ENCODE measurements at places on chromosomes 5 and 9.

- no peak for DNase-seq
Measured at GRCh38 chr5:146703899-146704298, 174.7 kb downstream of the PPP2R2B start.

DNA sequence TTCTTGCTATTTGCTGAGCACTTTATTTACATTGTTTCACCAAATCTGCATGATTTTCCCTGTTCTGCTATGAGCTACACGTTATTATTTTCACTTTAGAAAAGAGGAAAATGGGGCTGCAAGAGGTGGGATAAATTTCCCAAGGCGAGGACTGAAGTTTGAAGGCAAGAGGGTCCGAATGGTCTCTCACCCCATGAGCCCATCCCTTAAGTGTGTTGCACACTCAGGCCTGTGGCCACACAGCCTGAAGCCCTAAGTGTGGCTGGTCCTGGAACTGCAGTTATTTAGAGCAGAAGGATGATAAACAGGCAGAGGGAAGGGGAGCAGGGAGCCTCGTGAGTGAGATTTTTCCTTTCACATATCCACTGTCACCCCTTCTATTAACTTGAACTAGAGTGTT is 7.8 kb downstream of the PDE8B start:
- DNase-seq: peak; percentile 50

- DNase-seq: peak; percentile 82
Measured at GRCh38 chr5:140925806-140926442, at the start of gene PCDHAC1. Gene PCDHAC1 (plus strand): TSS chr5:140926299. CDS start chr5:140926893, 594 bp downstream.

GRCh38 chr9:135885100-135885853 is 22.1 kb downstream of the CAMSAP1 start:
- DNase-seq: peak; percentile 60

- DNase-seq: no peak
Measured at GRCh38 chr5:144125163-144125726, 45.2 kb downstream of the YIPF5 start.

DNA sequence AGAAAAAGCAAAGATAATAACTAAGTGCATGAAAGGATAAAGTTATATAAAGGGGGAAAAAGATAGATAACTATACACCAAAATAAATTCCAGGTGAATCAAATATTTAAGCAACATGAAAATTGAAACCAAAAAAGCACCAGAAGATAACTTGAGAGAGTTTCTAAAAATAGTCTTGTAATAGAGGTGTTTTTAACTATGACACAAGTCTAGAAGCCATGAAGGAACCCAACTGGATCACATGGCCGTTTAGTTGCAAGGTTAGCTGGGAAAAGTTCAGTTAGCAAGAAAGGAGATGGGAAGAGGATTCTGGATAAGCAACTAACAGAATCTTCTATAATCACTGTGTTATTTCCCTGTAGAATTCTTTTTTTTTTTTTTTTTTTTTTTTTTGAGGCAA is 9.2 kb upstream of the RASA1 start:
- DNase-seq: no peak

- DNase-seq: no peak
Measured at GRCh38 chr9:80842389-80842788, 847.0 kb downstream of the TLE1 start.

DNA sequence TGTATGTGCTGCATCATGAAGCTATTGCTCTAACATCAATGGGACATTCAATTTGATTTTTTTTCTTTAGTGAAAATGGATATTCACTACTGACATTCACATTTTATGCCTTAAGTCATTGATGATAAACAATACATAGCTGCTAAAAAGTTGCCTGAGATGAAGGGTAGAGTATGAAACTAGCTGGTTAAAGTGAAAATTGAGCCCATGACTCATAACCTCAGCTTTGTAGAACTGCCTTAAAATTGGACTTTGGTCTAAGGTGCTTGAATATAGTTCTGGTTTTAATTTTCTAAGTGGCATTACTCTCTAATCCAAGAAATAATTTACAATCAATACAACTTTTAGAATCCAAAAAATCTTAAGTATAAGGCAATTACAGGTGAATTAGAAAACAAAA is 740.4 kb upstream of the RIOK2 start:
- no peak for DNase-seq

GRCh38 chr5:57327561-57328367 is 153.9 kb downstream of the GPBP1 start:
- no peak for DNase-seq

- no peak for DNase-seq
Measured at GRCh38 chr5:17169507-17169906, 47.9 kb upstream of the BASP1 start.

DNA sequence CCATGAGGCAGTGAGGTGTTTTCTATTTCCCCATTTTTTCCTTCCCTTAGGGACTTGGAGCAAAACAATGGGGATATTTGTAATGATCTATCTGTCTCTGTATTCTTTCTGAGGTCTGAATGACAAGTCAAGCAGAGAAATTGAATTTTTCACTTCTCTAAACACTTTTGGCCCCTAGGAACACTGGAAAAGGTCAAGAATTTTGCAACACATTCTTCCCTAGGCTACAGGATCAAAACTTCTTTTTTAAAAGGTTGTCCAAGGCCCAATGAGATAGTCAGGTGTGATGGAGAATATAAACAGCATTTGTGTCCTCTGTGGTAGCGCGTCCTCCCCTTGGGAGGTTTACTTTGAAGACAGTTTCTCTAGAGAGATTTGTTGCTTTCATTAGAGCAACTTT is 620.5 kb downstream of the TLR4 start:
- no peak for DNase-seq

DNA sequence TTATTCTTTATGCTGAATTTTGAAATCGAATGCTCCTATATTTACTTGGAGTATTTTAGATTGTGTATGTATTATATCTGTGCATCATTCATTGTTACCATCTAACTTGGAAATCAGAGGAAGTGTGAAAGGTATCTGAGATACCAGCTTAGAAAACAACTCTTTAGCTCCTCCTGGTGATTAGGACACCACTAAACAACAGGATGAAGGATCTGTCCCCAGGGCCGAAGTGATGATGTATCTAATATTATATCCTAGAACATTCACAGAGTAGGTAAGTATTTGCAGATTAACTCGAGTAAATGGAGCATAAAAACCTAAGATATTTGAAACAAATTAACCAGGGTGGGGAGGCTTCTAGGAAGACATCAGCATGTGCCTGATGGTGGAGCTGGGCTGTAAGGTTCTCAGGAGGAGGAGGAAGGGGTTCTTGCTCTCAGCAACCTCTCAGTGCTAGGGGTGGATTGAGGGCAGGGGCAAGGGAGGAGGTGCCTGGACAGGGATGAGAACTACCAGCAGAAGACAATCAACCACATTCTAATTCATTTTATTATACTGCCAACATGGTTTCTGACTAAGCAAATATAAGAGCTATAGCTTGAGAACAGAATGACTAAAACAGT is 2.6 kb upstream of the NFIL3 start:
- DNase-seq: peak; percentile 52

GRCh38 chr9:68454579-68455334 is 85.9 kb downstream of the TMEM252 start:
- DNase-seq: no peak

DNA sequence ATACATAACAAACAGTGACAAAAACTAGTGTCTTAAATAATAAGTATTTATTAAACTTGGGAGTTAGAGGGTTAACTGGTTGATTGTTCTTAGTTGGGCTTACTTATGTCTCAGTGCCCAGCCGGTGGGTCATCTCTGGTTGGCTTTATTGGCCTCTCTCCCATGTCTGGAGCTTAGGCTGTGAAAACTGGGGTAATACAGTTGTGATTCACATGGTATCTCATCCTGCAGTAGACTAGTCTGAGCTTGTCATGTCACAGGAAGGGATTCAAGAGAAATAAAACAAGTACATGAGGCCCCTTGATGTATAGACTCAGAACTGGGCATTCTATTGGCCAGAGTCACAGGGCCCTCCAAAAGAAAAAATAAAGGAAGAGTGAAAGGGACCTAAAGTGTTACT is 466.4 kb upstream of the SMC2 start:
- no peak for DNase-seq

DNA sequence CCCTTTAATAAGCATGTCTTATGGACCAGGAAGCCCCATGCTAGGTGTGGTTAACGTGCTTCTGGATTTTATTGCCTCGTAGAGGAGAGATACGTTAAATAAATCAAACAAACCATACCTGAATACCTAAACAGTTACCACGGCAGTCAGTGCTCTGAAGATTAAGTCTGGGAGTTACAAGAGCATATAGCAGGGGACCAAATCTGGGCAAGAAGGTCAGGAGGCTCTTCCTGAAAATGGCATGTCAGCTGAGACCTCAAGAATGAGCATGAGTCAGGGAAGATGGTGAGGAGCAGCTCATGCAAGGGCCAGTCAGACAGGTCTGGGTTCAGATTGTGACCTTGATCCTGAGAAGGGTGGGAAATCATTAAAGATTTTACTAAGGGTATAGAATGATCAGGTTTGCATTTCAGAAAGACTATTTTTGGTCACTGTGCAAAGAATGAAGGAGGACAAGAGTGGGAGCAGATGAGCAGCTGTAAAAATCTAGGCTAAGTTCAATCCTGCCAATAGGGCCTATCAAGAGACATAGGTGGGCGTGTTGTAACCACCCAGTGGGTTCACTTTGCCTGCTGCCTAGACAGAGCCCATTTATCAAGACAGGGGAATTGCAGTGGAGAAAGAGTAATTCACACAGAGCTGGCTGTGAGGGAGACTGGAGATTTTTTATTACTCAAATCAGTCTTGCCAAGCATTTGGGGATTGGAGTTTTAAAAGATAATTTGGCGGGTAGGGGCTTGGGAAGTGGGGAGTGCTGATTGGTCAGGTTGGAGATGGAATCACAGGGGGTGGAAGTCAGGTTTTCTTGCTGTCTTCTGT is 4.8 kb upstream of the ZNF366 start:
- no peak for DNase-seq

- DNase-seq: no peak
Measured at GRCh38 chr9:75933982-75934381, 43.5 kb downstream of the PCSK5 start.

- no peak for DNase-seq
Measured at GRCh38 chr5:172046593-172046992, 40.2 kb upstream of the FBXW11 start.

DNA sequence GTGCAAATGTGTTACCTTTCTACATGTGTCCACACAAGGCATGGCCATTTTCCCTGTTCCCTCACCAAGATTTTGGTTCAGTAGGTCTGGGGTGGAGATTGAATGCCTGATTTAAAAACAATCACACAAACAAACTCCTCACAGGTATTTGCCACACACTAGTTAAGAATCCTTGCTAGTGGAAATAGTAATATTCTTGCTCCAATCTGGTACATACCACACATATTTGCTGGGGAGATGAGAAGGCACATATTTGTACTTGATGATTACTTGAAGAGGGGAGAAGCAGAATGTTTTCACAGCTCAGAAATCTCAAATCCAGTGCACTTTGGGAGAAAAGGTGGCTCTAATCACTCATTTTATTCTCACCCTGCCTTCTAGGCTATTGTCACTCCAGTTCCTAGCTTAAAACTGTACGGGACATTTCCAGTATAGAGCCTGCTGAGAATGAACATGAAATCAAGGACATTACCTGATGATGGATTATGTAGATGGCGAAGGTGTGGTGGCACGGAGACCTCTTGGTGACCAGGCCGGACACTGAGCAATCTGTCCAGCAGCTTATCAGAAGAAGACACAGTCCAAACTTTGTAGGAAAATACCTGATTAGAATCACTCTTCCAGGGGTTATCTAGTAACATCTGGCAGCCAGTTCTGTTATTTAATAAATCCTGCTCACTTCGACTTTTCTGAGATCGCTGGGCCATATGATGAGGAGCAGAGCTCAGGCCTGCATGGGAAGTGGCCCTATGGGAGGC is 116.1 kb upstream of the IL6ST start:
- DNase-seq: no peak

- no peak for DNase-seq
Measured at GRCh38 chr5:157603333-157604190, 28.0 kb upstream of the ADAM19 start.

DNA sequence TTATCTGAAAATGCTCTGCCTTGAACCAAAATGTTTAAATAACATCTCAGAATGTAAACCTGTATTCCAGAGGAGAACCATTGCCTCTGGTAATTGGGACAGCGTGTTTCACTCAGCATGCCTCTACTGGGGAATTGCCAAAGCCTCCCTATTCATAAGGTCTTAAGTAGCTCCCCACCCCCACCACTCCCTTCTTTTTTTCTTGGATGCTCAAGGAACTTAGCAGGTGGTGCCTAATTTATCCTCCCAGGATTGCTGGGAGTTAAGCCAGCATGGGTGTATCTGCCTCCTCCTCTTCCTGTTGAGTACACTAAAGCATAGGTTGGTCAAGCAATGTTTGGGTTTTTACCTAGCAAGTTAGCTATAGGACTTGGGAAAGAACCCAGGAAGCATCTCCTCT is 220.2 kb downstream of the DMAC1 start:
- DNase-seq: peak; percentile 33

- no peak for DNase-seq
Measured at GRCh38 chr5:101505891-101506570, 602.9 kb upstream of the ST8SIA4 start.

DNA sequence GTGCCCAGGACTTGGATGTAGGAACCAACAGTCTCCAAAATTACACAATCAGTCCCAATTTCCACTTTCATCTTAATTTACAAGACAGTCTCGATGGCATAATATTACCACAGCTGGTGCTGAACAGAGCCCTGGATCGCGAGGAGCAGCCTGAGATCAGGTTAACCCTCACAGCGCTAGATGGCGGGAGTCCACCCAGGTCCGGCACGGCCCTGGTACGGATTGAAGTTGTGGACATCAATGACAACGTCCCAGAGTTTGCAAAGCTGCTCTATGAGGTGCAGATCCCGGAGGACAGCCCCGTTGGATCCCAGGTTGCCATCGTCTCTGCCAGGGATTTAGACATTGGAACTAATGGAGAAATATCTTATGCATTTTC is 837 bp downstream of the PCDHB2 start:
- DNase-seq: no peak

DNA sequence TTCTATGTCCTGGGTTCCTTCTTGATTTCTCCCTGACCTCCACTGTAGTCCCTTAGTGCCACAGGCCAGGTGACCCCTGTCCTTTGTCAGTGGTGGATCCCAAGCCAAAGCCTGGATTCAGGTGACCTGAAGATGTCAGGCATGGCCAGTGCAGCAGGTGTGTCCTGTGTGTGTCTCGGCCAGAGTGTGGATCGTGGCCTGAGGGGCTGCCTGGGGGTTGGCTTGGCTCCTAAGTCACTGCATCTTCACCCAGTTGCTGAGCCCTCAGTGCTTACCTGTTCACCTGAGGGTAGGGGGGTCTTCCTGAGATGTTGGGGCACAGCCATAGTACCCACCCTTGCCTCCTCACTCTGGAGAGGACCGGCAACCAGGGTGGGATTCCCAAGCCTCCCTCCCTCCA is 61.8 kb upstream of the PITX1 start:
- no peak for DNase-seq

DNA sequence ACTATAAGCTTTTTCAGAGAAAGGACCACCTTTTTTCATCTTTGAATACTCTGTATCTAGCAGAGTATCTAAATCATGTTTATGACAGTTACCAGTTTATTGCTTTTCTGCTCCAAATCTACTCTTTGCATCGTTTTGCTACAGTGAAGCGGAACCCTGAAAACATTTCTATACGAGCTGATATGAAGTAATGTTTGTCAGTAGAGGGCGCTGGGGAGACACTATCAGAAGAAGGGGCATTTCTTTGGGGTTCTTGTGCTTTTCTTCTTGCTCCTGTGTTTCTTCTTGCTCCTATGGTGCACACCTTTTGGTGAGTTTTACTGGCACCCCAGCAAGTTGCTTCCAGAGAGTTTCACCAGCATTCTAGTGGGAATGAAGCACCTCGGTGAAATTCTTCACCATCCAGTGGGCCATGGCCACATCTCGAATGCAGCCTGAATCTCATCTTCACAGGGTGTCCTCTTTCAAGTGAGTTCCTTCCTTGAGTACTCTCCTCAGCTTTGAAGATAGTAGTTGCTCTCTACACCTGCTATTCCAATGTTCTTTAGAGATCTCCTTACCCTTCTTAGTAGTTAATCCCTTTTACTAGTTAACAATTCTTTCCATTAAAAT is 98.4 kb downstream of the FGF1 start:
- DNase-seq: no peak

All from D341Med (cell line).